ENCODE measurements at places on chromosomes 13 and 19.

DNA sequence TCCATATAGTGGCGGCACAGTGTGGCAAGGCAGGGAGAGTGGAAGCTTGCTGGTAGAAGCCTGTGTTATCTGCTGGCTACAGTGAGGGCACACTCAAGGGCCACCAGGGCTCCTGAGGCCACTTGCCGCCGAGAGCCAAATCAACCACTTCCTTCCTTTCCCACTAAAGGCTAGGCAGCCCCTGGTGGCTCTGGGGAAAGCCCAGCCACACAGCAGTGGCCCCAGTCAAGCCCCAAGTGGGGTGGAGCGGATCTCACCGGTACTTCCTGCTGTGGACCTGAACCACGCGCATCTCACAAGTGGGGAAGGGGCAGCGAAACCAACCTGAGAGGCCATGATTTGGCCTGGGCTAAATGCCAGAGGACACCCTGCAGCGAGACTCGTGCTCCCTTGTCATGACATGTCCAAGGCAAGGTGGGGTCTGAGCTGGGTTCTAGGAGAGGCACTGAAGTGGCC, 21.9 kb upstream of the SLC35E1 start:
- no peak for DNase-seq

GRCh38 chr13:76512721-76513145, 373.5 kb downstream of the KCTD12 start:
- DNase-seq, result no peak

GRCh38 chr13:70108356-70109105, at the start of gene KLHL1:
TSS of gene KLHL1 (minus strand) at chr13:70108452. CDS start at chr13:70107699, 753 bp downstream.
- no peak for DNase-seq

DNA sequence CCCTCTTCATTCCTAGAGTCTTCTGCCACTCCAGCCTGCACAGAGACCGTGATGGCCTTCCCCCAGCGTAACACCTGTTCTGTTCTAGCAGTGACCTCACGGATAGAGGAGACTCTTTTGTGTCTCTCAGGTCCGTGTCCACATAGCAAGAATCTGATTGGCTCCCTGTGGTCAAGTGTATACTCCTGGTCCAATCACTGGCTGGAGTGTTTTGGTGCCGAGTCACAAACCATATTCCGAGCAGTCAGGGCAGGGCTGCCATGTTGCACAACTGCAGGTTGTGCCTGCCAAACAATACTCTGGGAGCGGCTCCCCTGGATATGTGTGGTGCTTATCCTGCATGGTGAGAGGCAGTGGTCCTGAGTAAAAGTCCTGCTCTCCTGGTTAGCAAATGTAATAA, 402.4 kb downstream of the KCNRG start:
- DNase-seq, result no peak

DNA sequence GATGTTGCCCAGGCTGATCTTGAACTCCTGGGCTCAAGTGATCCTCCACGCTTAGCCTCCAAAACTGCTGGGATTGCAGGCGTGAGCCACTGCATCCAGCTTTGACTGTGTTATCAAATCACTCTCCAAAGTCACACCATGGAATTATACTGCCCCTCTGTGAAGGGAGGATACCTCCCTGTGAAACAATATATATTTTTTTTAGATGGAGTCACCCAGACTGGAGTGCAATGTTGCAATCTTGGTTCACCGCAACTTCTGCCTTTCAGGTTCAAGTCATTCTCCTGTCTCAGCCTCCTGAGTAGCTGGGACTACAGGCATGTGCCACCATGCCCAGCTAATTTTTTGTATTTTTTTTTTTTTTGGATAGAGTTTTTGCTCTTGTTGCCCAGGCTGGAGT, 7.7 kb downstream of the TYK2 start:
- no peak for DNase-seq

DNA sequence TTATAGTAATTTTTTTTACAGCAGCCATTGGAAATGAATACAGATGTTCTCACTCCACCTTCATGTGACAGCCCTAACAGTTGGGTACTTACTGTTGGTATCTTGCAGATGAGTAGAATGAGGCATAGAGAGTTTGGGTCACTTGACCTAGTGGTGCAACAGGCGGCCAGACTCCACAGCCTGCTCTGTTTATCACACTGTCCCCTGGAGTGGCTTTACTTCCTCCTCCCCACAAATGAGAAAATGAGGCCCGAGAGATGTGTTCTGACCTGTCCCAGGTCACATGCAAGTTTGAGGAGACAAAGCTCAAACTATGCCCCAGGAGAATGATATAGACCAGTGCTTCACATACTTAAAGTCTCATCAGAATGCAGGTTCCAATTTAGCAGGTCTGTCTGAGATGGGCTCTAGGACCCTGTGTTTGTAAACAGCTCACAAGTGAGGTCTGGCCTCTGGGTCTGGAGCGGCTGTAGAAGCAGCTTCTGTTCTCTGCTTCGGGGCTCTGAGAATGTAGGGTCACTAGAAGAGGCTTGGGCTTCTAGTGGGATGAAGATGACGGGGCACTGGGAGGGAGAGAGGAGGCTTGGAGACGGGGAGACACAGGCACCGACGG, 37.4 kb upstream of the RCBTB2 start:
- no peak for DNase-seq

GRCh38 chr13:54287062-54287764, 1258.6 kb downstream of the OLFM4 start:
- DNase-seq, result no peak

- no peak for DNase-seq
Measured at GRCh38 chr13:98187965-98188261, 10.8 kb upstream of the RNF113B start.

DNA sequence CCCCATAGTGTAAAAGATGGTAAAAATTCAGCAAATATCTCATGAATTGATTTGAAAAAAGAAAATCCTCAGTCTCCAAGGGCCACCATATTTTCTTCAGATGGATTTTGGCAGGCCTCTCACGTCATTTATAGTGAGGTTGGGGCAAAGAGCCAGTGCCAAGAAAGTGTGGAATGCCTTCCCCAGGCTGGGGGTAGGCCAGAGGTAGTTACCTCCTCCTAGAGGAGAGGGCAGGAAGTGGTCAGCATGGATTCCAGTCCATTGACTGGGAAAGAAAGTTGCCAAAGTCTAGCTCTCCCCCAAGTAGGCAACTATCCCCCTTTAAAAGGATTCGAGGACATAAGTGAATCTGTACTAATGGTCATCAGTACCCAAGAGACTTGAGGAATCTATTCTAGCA, 68.4 kb upstream of the KCTD4 start:
- DNase-seq, result no peak

DNA sequence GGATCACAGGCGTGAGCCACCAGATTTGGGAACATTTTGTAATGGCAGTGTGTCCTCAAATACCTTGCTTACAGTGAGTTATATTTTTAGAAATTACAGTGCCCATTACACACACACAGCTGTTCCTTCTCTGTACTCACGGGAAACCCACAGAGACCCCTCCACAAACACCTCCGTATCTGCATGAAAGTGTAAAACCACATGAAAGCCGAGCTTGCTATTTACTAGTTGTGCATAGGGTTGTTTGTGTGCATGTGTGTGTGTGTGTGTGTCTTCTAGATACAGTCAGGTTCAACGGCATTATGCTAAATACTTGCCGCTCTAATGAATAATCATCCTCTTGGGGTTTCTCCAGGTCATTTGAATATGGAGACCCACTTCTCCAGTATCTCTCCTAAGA, 22.3 kb upstream of the LILRA2 start:
- no peak for DNase-seq

DNA sequence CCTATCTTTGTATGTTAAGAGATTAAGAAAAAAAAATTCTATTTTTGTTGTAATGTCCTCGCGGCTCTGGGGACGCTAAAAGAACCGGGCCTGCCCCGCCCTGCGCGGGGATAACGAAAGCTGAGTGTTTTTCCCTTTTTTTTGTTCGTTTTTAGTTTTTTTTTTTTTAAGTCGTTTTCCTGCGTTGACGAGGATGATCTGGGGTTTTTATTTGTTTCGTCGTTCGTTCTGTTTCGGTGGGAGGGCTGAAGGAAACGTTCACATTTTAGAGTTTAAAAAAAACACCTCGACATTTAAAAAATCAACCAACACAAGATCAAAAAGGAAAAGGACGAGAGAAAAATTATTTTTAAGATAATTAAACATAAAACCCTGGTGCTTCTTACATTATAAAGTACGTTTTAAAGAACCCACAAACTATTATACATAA, 5.6 kb downstream of the LYL1 start:
- DNase-seq, result no peak

DNA sequence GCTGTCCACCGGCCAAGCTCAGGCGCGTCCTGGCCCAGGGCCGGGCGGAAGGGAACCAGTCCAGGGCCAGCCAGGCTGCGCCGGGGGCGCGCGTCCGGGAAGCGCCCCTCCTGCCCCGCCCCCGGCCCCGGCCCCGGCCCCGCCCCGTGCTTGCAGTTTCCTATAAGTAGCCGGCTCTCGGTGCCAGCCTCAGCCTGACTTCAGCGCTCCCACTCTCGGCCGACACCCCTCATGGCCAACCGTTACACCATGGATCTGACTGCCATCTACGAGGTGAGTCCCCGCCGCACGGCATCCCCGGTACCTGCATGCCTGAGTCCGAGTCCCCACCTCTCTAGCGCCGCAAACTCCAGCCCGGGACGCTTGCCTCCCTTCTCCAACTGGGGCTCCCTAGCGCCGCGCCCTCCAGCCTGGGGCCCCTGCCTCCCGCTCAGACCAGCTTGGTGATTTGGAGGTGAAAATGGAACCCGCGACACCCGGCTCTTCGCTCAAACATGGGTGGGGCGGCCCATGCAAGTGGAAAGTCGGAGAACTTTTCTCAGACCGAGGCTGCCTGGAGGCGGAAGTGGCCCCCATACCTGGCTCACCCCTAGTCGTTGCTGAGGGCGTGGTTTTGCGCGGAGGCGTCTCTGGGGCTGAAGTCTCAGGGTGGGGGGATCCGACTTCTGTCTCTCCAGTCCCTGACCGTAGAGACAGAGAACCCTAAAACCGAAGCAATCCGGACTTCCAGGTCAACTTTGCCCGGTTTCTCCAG, at the start of gene ZFP36:
Gene ZFP36 (plus strand): TSS at position 192 of the 754 bp plus-strand sequence. CDS start 58 bp downstream, at position 250.
- DNase-seq, result no peak

DNA sequence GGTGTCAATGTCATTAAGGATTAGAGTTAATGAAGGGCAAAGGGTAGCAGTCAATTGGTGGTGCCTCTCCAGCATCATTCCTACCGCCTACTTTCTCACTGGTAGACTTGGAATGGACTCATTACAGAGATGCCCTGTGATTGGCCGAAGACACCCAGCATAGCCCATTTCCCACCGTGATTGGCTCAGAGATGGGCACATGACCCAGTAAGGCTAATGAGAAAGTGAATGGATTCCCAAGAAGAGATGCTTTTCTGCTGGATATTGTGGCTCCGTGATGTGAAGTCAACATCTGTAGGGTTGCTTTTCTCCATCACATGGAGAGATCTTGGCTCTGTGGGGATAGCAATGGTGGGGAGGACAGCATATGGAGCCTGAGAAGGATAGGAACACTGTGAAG, 11.6 kb downstream of the VSIG10L start:
- DNase-seq, result no peak

DNA sequence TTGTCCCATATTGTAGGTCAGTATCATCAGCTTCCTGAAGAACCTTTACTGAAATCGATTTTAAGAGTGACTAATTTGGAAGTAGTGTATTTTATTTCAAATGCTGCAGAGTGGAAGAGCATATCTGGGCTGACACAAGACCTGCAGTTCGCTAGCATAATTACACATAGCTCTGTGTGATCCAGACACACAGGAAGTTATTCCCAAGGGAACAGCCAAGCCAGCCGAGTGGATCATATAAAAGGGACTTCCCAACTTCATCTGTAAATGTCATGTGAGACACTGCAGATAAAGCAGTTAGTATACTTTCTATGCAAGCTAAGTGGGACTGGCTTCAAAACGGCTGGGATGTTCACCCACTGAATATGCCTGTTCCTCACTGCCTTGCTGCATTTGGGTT, 760.4 kb downstream of the SLITRK1 start:
- DNase-seq, result no peak

- no peak for DNase-seq
Measured at GRCh38 chr19:28492621-28493020, 720.3 kb downstream of the UQCRFS1 start.

DNA sequence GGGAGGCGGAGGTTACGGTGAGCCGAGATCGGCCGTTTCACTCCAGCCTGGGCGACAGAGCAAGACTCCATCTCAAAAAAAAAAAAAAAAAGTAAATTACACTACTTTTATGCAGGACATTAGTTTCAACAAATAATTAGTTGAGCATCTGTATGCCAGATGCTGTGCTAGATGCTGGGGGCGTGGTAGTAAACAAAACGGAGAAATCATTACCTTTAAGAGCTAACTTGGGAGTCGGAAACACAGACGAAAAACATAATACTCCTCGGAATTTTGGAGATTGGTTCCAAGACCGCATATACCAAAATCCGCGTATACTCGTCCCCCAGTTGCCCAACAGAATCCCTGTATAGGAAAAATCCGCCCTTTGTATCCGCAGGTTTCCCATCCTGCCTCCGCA, 1.3 kb upstream of the DUS3L start:
- no peak for DNase-seq

GRCh38 chr19:37077501-37077933, 716 bp upstream of the ZNF420 start:
- no peak for DNase-seq

DNA sequence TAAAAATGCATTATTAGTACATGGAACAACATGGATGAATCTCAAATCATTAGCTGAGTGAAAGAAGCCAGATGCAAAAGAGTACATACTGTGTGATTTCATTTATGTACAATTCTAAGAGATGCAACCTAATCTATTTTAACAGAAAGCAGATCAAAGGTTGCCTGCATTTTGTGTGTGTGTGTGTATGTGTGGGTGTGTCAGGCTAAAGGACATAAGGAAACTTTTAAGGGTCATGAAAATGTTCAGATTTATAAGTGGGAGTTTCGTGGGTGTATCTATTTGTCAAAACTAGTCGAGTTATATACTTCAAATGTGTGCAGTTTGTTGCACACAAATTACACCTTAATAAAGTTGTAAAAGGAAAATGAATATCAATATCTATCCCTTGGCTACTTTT, 17.9 kb upstream of the NEK3 start:
- DNase-seq, result no peak

DNA sequence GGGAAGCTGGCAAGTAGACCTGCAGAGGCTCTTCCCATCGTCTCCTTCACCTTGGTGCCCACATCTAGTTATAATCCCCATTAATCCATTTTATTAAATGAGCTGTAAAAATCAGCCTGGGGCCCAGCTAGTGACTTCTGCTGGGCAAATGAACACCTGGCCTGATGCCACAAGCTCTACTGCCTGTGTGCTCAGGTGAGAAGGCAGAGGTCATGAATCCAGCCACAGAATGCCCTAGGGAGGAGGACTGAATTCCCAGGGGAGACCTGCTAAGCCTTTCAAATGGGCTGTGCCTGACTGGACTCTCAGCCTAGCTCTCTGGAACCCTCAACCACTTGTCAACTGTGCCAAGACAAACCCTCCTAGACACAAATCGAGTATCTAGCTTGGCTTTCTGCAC, 74.0 kb downstream of the PDS5B start:
- DNase-seq, result no peak

GRCh38 chr13:51158365-51158764, 47.3 kb upstream of the C13orf42 start:
- DNase-seq, result no peak

DNA sequence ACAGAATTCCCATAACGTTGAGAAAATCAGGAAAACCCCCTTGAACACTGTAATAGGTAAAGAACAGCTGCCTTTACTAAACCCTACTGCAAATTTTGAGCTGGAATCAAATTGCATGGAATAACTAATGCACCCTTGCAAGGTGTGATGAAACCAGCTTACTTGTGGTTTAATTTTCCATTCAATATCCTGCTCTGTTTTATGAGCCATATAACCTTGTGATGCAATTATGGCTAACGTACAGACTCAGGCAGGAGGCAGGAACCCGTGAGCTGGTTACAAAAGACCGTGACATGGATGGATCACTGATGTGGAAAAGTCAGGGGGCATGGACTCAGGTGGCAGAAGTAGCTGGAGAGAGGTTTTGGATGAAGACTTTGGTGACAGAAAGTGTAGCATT, 438.6 kb downstream of the COG6 start:
- DNase-seq, result no peak
